ENCODE measurements at places on chromosomes 1 and 21.

DNA sequence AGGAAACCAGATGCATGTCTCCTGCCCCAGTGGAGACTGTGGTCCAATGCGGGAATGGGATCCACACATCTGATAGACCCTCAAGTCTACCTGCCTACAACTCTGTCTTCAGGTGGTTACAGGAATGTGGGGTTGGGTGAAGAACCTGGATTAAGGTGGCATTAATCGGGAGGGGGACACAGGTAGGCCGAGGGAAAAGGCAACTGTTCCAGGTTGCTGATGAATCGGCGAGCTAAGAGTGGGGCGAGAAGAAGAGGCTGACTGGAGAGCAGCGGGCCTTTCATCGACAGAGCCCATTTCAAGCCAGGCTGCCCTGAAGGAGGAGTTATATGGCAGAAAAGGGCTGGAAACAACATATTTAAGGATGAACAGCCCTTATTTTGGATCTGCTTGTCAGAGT lies 836 bp downstream of the CD2 start:
- no peak for DNase-seq

DNA sequence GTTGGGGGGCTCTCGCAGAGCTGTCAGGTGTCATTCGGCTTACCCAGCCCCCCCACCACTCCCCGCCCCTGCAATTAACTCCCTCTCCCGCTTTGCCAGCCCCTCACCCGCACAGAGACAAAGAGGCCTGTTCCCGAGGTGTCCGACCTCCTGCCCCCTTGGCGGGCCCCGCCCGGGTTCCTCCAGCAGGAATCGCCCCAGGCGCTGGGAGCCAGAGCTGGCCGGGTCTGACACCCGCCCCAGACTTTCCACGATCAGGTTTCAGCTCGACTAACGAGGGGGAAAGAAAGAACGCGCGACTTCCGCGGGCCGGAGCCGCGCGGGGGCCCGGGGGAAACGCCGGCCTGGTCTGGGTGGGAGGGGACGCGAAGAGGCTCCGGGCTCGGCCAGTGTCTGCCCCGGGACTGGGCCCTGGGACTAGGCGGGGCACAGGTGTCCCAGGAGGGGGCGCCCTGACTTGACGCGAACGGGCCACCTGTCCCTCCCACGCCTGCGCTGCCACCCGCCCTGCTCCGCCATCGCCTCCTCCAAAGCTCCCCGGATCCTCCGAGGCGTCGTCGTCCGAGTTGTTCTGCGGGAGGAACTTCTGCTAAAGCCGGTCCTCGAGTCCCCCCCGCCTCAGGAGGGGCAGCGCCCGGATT lies 36.4 kb upstream of the HHAT start:
- DNase-seq, result no peak

- no peak for DNase-seq
Measured at GRCh38 chr21:46284733-46285132, 678 bp downstream of the MCM3AP start.

DNA sequence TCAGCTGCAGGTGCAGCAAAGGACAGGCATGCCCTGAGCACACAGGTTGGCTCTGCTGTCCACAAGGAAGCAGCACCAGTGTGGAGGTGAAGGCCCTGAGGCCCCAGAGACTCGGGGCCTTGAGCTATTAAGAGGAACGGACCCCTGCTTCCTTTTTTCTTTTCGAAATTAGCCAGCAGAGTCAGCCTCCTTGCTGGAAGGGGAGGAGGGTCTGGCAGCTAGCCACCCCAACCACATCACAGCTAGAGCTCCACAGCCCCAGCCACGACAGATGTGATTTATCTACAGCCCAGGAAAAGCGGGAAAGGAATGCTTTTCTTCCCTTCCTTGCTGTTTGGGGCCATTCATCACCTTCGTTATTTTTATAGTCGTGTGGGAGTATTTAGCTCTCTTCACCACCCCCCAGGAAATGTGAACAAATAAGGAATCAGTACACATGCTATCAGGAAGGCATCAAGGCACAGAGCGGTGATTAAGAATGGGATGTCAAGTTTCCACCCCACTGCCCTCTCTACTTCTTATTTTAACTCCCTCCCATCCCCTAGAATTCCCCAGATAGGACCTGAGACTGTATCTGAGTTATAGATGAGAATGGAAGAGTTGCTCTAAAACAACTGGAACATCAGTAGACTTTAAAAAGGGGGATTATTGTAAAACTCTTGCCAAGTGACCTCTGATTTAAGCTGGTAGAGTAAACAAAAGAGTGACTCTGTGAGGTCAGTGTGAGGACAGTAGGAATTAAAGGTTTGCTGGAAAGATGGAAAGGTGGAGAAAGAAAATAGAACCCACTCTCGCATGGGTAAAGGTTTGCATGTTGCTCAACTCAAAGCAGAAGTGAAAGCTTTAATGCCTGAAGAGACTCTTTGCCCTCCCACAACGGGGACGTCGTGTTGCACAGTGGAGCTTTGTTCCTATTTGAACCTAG lies 224.7 kb upstream of the GJB5 start:
- no peak for DNase-seq

GRCh38 chr1:47160716-47161115 lies 23.5 kb downstream of the CYP4A22 start:
- DNase-seq, result no peak

- DNase-seq, result no peak
Measured at GRCh38 chr1:22892789-22893188, 79.9 kb downstream of the LACTBL1 start.

GRCh38 chr21:31720330-31720729 lies 11.6 kb downstream of the SCAF4 start:
- DNase-seq, result no peak

- DNase-seq, result no peak
Measured at GRCh38 chr1:40438391-40439015, 11.8 kb upstream of the ZFP69B start.

GRCh38 chr1:203044546-203045250 lies 18.4 kb downstream of the PPFIA4 start:
- DNase-seq, result no peak

GRCh38 chr1:219062161-219062560 lies 111.5 kb upstream of the LYPLAL1 start:
- DNase-seq, result no peak

GRCh38 chr1:94992161-94992560 lies 65.3 kb upstream of the CNN3 start:
- no peak for DNase-seq

- no peak for DNase-seq
Measured at GRCh38 chr1:20496241-20496661, 10.2 kb upstream of the CAMK2N1 start.

- no peak for DNase-seq
Measured at GRCh38 chr1:230495891-230496385, 69.8 kb upstream of the PGBD5 start.

DNA sequence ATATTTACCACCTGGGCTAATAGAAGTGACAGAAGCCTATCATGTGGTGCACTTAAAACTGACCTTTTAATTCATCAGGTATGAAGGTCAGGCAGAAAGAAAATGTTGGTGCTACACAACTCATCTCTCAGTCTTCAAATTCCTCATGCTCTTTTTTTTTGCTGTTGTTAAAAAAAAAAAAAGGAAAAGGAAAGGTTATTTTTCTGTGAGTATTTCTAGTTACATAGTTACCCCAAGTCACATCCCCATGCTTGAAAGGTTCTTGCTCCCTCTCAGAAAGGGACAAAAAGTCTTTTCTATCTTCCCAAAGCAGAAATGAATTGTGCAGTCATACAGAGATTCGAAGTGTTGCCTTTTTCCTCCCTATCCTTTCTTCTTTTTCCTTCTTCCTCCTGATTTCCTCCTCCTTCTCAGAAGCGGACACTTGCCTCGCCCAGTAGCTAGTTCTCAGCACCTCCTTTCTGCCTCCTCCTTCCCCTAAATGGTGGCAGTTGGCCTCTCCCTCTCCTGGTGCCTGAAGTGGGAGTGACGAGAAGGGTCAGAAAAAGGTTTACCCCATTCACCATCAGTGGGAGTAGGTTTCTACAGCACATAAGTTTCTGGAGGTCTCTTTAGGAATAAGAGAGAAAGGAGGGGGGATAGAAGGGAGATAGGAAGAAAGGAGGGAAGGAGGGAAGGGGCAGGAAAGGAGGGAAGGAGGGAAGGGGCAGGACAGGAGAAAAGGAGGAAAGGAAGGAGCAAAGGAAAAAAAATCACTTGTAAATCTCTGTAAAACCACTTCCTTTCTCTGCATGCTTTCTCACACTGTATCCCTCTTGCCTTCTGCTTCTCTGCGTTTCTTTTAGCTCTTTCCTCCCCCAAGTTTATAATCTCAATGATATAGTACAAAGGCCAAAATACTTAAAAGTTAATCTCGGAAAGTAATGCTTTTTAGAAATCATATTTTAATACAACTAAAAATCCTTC lies 20.4 kb upstream of the C1orf105 start:
- no peak for DNase-seq

GRCh38 chr1:203281851-203282661 lies 23.3 kb upstream of the BTG2 start:
- DNase-seq, result no peak

DNA sequence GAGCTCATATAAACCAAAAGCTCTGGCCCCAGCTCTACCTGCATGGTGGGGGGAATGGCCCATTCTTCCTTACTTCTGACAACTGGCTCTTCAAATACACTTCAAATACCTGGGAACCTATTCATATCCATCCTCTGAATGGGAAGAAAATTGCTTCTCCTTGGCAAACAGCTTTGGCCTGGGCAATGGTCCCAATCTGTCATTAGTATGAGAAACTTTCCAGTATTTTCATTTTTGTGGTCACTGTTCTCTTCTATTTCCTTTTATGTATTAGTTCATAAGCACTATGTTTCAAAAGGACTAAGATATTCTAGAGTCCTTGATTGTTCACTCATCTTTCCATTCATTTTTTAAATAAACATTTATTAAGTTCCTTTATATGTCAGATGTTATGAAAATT lies 5.2 kb upstream of the HSD3B2 start:
- no peak for DNase-seq

- no peak for DNase-seq
Measured at GRCh38 chr1:41242342-41243078, 404 bp upstream of the SCMH1 start.

DNA sequence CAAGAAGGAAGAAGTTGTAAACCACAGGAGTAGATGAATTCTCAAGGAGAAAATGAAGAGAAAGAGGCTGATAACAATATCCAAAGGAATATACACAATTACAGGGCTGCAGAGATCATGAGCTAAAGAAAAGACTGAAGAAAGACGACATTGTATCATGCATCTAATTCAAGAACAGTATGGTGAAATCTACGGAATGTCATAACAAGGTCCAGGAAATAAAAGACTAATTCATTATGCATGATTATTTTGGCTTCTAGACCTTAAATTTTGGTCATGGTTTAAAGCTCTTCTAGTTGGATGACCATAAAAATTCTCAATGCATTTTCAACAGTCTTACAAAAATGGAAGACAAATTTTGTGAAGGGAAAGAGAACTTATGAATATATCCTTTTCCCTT lies 71.7 kb downstream of the SH3GLB1 start:
- DNase-seq, result no peak
